ENCODE measurements at places on chromosomes 16 and 17.

GRCh38 chr17:61756561-61756960 lies 106.8 kb downstream of the BRIP1 start:
- no peaks in the 10 kb centered on the region for H3K36me3 ChIP-seq
- H3K4me1 ChIP-seq = no peaks in the 10 kb centered on the region
- DNase-seq = no peak
- H3K4me3 ChIP-seq = no peak overlapping the region

DNA sequence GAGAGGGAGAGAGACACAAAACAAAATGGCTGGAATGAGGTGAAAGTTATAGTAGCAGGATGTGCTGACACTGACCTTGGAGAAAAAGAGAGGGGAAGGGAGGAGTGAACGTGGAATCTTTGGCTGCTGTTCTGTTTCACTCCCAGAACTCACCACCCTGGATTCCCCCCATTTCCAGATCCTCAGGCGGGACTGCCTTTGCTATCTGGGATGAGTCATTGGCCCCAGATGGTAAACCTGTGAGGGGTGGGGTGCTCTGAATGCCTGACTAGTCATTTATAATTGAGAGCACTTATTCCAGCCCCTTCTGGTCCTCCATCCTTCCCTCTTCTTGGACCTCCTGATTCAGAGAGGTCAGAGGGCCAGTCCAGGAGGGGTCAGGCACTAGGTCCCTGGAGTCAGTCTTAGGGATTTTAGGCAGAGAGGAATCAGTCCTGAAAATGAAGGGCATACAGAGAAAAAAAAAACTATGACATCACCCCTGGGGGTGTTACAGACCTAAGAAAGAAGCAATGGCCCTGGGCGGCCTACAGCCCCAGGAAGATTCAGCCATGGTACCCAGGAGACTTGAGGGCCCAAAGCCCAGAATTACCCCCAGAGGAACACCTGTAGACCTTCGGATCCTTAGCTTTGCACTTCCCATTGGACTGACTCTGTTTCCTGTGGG lies 2.2 kb upstream of the ZG16 start:
- no peaks in the 10 kb centered on the region for H3K27me3 ChIP-seq
- H3K4me1 ChIP-seq = no peaks in the 10 kb centered on the region
- H3K36me3 ChIP-seq = no peaks in the 10 kb centered on the region
- no peak overlapping the region for H3K27ac ChIP-seq
- DNase-seq = peak; percentile 39
- H3K4me3 ChIP-seq = no peak overlapping the region

DNA sequence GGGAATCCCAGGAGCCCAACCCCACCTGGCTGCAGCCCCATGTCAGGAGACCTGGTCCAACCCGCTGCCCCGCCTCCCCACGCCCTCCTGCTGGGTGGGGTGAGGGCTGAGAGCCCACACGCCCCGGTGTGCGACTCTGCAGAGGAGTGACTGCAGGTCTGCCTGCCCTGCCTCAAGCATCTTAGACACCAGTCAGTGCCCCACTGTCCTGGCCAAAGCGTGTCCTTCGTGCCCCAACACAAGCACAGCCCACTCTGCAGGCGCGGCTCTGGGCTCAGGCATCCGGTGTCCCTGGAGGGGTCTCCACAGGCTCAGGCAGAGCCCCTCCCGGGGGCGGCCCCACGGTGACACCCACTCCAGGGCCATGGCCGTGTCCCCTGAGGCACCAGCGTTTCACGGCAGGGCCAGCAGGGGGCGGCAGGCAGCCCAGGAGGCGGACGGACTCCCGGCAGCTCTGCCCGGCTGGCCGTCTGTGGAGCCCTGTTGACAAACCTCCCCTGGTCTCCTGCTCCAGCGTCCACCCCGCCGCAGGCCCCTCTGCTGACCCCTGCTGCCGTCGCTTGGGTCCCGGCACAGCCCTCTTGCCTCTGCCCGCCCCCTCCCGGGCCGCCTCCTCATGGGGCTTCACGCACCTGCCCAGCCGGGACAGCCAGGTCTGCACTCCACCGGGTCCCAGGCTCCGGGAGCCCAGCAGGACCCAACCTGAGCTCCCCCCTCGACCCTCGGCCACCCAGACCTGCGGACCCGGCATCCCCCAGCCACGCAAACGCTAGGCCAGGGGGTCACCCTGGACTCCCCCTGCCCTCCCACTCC lies 8.6 kb upstream of the UBE2I start:
- peak; percentile 85 for DNase-seq
- H3K27ac ChIP-seq = no peak overlapping the region
- H3K36me3 ChIP-seq = no peaks in the 10 kb centered on the region

DNA sequence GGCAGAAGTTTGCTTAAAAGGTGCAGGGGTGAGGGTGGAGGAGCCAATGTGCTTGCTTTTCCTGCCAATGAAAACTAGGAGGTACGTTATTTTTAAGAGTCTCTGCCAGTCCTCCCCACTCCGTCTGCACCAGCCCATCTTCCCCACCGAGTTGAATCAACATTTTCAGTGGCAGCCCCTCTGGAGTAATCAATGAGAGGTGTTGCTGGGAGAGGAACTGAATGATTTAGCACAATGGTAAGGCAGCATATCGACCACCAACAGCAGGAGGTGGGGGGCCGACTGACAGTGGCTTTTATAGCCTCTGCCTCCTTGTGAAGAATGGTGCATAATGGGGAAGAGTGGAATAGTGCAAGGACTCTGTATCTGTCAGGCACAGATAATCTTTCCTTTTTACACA lies 1465.0 kb upstream of the GOT2 start:
- H3K27me3 ChIP-seq = no peaks in the 10 kb centered on the region
- no peaks in the 10 kb centered on the region for H3K4me1 ChIP-seq
- H3K36me3 ChIP-seq = no peaks in the 10 kb centered on the region
- no peak overlapping the region for H3K4me3 ChIP-seq
- no peak for DNase-seq
- no peak overlapping the region for H3K27ac ChIP-seq

DNA sequence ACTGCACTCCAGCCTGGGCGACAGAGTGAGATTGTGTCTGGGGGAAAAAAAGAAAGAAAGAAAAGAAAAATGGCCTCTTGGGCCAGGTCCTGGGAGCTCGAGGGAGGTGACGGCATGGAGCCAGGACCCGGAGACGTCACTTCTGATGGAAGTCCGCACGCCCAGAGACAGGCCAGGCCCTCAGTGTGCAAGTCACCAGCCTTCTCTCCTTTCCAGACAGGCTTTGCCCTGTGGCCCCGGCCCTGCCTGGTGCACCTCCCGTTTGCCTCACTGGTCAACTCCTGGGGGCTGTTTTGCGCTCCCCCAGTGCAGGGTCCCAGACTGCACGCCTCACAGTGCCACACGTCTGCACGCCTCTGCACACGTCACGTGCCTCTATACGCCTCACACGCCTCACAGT lies 44.1 kb downstream of the CBFA2T3 start:
- peaks cover 17% of the 10 kb centered on the region for H3K4me1 ChIP-seq
- no peak overlapping the region for H3K27ac ChIP-seq
- H3K27me3 ChIP-seq = no peaks in the 10 kb centered on the region
- H3K4me3 ChIP-seq = no peak overlapping the region
- no peaks in the 10 kb centered on the region for H3K36me3 ChIP-seq

- H3K27ac ChIP-seq = no peak overlapping the region
- no peak overlapping the region for H3K4me3 ChIP-seq
- H3K27me3 ChIP-seq = no peaks in the 10 kb centered on the region
- no peak for DNase-seq
- no peaks in the 10 kb centered on the region for H3K36me3 ChIP-seq
These were observed 78.3 kb downstream of the DNAH17 start for GRCh38 chr17:78498848-78499247.

- no peaks in the 10 kb centered on the region for H3K36me3 ChIP-seq
- no peak overlapping the region for H3K27ac ChIP-seq
- no peak overlapping the region for H3K4me3 ChIP-seq
- H3K4me1 ChIP-seq = no peaks in the 10 kb centered on the region
- no peak for DNase-seq
These were observed 54.1 kb downstream of the SOCS3 start for GRCh38 chr17:78305801-78306200.

GRCh38 chr16:10514369-10515055 lies 65.9 kb downstream of the EMP2 start:
- no peak overlapping the region for H3K4me3 ChIP-seq
- no peaks in the 10 kb centered on the region for H3K36me3 ChIP-seq
- DNase-seq = peak; percentile 59
- peaks cover 3% of the 10 kb centered on the region for H3K4me1 ChIP-seq
- no peaks in the 10 kb centered on the region for H3K27me3 ChIP-seq

DNA sequence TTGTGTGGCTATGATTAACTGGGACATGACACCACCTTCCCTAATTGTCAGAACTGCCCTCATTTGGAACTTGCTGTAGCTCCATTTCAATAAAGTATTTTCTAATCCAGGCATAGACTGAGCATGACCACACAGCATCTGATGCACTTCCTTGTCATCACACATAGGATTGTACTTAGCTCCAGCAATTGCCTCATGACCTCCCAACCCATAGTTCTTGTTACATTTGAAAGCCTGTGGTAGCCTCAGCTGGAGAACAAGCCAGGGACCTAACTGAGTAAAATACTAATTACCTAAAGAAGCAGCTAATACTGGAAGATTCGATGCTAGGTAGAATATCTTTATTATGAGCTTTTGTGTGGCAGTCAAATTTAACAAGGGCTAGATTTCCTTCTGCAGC lies 187.3 kb upstream of the KIF2B start:
- H3K36me3 ChIP-seq = no peaks in the 10 kb centered on the region
- H3K4me3 ChIP-seq = no peak overlapping the region
- no peak for DNase-seq
- H3K4me1 ChIP-seq = no peaks in the 10 kb centered on the region

GRCh38 chr17:46851029-46851741 lies at the start of gene WNT9B:
Gene WNT9B (plus strand): TSS chr17:46851583. CDS start chr17:46851639, 56 bp downstream.
- peaks cover 30% of the 10 kb centered on the region for H3K27me3 ChIP-seq
- DNase-seq = peak; percentile 89
- H3K4me1 ChIP-seq = no peaks in the 10 kb centered on the region
- H3K4me3 ChIP-seq = peak within 1 kb of the TSS; percentile 64
- H3K36me3 ChIP-seq = no peaks in the 10 kb centered on the region

GRCh38 chr17:34892461-34893249 lies 68.6 kb downstream of the CCT6B start:
- H3K27me3 ChIP-seq = peaks cover 3% of the 10 kb centered on the region
- no peaks in the 10 kb centered on the region for H3K4me1 ChIP-seq
- H3K27ac ChIP-seq = no peak overlapping the region
- DNase-seq = peak; percentile 7
- H3K36me3 ChIP-seq = no peaks in the 10 kb centered on the region

GRCh38 chr17:48295362-48296288 lies 134.4 kb downstream of the SKAP1 start:
- H3K27ac ChIP-seq = no peak overlapping the region
- no peaks in the 10 kb centered on the region for H3K27me3 ChIP-seq
- no peaks in the 10 kb centered on the region for H3K36me3 ChIP-seq
- no peak for DNase-seq
- H3K4me1 ChIP-seq = no peaks in the 10 kb centered on the region
- H3K4me3 ChIP-seq = no peak overlapping the region

- peak within 1 kb of the TSS; percentile 80 for H3K27ac ChIP-seq
- peak within 1 kb of the TSS; percentile 49 for H3K4me3 ChIP-seq
- peaks cover 31% of the 10 kb centered on the region for H3K4me1 ChIP-seq
- DNase-seq = peak; percentile 94
These were observed at the start of gene GRB7 for GRCh38 chr17:39737760-39738567. Gene GRB7 (plus strand): TSS chr17:39737938. CDS start chr17:39742302, 4,364 bp downstream.

DNA sequence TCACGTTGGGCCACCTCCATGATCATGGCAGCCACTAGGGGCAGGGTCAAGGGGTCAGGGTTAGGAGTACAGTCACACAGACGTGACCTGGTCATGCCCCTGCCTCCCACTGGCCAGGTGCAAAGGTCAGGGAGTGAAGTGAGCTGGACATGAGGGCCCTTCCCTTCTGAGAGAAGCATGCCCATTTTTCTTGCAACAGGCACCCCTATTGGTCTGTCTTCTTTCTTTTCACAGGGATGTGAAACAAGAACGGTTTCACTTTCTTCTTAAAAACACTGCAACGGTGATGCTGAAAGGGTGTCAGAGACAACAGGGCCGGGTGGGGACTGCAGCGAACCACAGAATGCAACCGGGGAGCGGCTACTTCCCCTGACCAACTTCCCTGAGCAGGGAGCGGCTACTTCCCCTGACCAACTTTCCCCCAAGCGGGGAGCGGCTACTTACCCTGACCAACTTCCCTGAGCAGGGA lies 52.1 kb upstream of the DOC2B start:
- H3K27me3 ChIP-seq = no peaks in the 10 kb centered on the region
- H3K4me3 ChIP-seq = no peak overlapping the region
- DNase-seq = no peak
- H3K4me1 ChIP-seq = no peaks in the 10 kb centered on the region
- peak overlapping the region; percentile 77 for H3K27ac ChIP-seq

GRCh38 chr16:88499836-88500251 lies 46.8 kb downstream of the ZFPM1 start:
- peaks cover 10% of the 10 kb centered on the region for H3K4me1 ChIP-seq
- no peaks in the 10 kb centered on the region for H3K27me3 ChIP-seq
- DNase-seq = no peak

- H3K4me3 ChIP-seq = no peak overlapping the region
- no peaks in the 10 kb centered on the region for H3K27me3 ChIP-seq
- no peak overlapping the region for H3K27ac ChIP-seq
- H3K36me3 ChIP-seq = no peaks in the 10 kb centered on the region
These were observed 188.9 kb downstream of the CBLN1 start for GRCh38 chr16:49092704-49093103.

- no peaks in the 10 kb centered on the region for H3K36me3 ChIP-seq
- no peak for DNase-seq
- no peak overlapping the region for H3K27ac ChIP-seq
- peaks cover 7% of the 10 kb centered on the region for H3K27me3 ChIP-seq
- no peak overlapping the region for H3K4me3 ChIP-seq
These were observed 714 bp downstream of the TNS4 start for GRCh38 chr17:40500709-40501108.

GRCh38 chr17:79852748-79853147 lies 13.5 kb upstream of the CBX4 start:
- no peaks in the 10 kb centered on the region for H3K27me3 ChIP-seq
- H3K4me1 ChIP-seq = no peaks in the 10 kb centered on the region
- peak overlapping the region; percentile 78 for H3K27ac ChIP-seq
- H3K36me3 ChIP-seq = no peaks in the 10 kb centered on the region
- H3K4me3 ChIP-seq = no peak overlapping the region
- DNase-seq = peak; percentile 88

DNA sequence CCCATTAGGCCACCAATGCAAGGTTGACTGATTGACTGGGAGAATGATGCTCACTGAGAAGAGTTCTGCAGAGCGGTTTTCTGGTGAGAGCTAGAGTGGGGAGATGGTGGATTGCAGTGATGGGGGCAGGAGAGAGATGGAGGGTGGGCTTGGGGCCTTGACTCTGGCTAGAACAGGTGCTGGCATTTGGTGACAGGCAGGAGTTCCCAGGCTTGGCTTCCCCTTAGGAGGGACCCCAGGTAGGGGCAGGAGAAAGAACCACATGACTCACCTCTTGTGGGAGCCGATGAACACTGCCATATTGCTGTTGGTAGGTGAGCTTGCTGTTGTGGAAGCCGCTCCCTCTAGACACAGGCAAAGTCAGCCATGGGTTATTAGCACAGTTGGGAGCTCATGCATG lies 8.0 kb downstream of the CD300LB start:
- no peak overlapping the region for H3K4me3 ChIP-seq
- H3K27ac ChIP-seq = no peak overlapping the region
- DNase-seq = no peak
- no peaks in the 10 kb centered on the region for H3K27me3 ChIP-seq
- H3K4me1 ChIP-seq = no peaks in the 10 kb centered on the region
